Jurkat, Clone E6-1 (cell line): ENCODE measurements at places on chromosomes 5 and 9.

DNA sequence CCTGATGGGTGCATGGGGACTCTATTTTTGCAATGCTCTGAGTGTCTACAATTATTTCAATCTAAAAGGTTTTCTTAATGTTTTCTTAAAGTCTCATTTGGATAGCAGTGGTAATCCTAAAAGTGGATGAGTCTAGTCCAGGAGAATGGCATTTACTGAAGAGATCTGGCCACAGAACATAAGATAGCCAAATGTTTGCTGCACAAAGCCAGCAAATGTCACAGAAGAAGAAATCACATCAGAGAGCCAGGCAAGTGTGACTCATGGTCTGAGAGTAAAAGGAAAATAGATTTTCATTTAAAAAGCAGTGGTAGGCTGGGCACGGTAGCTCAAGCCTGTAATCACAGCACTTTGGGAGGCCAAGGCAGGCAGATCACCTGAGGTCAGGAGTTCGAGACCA lies 352.7 kb upstream of the GRAMD2B start:
- no peak for DNase-seq

- no peak for DNase-seq
These were observed 127.1 kb downstream of the DAB2IP start for GRCh38 chr9:121778252-121779225.

DNA sequence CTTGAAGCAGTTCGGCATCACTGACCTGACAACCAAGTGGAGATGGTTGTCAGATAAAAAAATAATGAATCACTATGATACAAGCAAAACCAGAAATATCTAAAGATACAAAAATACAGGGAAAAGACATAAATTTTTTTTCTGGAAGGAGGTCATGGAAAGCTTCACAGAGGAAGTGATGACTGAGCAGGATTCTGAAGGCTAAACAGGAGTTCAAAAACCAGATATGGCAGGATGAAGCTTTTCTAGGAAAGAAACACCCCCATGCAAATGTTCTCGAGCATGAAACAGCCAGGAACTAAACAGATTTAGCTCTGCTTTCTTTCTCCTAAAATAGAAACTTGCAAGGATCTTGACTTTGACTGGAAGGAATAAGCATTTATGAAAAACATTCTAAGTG lies 60.7 kb upstream of the IFNE start:
- no peak for DNase-seq

- no peak for DNase-seq
These were observed 188.0 kb downstream of the XRCC4 start for GRCh38 chr5:83265318-83265717.

DNA sequence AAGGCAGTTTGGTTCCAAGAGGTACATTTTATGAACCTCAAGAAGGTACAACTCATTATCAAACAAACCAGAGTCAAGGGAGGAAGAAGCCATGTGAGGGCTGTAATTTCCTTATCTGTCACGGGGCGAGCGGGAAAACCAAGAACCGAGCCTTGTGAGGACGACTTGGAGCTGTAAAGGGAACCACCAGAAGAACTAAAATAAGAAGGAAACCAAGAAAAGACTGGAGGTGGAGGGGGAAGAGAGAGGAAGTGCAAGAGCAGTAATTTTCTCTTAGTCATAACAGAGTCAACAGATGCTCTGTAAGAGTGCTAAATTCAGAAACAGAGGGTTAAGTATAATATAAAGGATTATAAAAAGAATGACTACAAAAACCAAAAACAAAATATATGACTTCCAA lies 127.1 kb downstream of the DIRAS2 start:
- no peak for DNase-seq

DNA sequence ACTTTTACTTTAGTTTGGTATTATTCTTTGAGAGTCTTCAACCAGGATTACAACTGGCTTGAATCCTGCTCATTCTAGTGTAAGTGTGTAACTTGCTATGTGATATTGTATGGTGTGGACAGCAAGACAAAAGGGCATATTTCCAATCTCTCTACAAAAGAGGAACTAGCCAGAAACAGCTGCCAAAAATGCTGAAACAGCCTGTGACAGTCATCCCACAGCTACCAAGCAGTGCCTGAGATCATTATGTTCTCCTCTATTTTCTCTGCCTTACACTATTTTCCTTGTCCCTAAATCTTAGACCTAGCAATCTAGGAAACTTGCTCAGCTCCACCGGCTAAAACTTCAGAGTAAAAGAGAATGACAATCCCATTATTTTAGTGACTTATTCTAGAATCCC lies 42.8 kb downstream of the WDR41 start:
- no peak for DNase-seq

DNA sequence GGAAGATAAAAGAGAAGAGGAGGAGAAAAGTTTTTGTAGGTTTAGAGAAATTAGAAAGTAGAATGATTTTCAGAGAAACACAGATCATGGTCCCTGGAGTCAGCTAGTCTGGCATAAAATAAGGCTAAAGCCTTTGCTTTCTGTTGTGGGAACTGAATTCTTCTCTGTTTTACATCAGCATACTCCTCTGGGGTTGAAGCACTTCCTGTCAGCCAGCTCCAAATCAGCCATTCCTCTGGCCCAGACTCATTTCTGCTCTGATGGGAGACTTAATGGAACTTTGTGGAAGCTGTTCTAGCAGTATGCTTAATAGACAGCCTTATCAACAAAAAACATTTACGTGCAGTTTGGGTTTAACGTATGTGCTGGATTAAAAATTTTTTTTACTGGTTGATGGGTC lies 143.2 kb downstream of the HMHB1 start:
- DNase-seq: no peak

DNA sequence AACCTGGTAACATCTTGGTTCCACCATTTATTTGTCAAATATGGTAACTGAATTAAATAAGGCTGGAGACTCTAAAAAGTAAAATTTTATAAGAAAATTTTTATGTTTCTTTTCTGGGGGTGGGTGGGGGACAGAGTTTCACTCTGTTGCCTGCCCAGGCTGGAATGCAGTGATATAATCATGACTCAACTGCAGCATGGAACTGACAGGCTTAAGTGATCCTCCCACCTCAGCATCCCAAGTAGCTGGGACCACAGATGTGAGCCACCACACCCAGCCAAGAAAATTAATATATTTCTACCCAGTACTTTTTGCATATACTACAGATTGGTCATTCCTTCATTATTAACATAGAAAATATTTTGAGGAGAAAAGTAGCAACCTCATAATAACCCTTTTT lies 216.9 kb downstream of the DEPDC1B start:
- no peak for DNase-seq

- DNase-seq: peak; percentile 95
These were observed at the start of gene NUP214 for GRCh38 chr9:131125288-131126058. Gene NUP214 (plus strand): TSS chr9:131125586. CDS start chr9:131125705, 119 bp downstream.

GRCh38 chr9:100324594-100325200 lies 28.0 kb downstream of the TEX10 start:
- DNase-seq: peak; percentile 28

- DNase-seq: no peak
These were observed 15.8 kb upstream of the TIFAB start for GRCh38 chr5:135467871-135468485.

- DNase-seq: no peak
These were observed 44.1 kb downstream of the TJP2 start for GRCh38 chr9:69218166-69218565.

GRCh38 chr9:110537841-110538646 lies 41.5 kb downstream of the SVEP1 start:
- no peak for DNase-seq

GRCh38 chr5:156340893-156341292 lies 13.9 kb downstream of the SGCD start:
- DNase-seq: no peak

DNA sequence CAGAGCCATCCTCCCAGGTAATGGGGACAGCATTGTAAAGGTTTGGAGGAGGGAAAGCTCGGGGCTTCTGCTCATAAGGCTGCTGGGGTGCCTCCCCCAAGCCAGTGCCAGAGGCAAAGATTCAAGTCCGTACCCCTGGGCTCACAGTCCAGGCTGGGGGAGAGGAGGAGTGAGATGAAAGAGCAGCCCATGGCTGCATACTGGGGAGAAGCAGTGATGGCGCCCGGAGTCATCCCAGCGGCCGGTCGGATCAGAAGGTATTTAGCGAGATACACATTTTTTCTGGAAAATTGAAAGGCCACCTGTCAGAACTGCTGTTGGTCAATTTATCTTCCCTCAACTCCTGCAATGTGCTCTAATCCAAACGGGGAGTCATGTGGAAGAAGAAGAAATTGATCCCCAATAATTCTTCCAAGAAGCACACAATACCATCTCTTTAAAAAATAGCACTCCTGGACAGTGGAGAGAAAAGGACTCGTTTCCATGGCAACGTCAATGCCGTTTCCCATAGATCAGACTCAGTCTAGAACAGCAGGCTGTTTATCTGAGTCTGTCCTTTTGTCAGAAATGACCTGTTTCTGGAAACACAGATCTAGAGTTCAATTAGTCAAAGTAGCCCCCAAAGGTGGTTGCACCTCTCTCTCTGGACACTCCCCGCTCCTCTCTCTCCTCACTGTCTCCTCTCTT lies 65.9 kb downstream of the NSG2 start:
- DNase-seq: no peak

DNA sequence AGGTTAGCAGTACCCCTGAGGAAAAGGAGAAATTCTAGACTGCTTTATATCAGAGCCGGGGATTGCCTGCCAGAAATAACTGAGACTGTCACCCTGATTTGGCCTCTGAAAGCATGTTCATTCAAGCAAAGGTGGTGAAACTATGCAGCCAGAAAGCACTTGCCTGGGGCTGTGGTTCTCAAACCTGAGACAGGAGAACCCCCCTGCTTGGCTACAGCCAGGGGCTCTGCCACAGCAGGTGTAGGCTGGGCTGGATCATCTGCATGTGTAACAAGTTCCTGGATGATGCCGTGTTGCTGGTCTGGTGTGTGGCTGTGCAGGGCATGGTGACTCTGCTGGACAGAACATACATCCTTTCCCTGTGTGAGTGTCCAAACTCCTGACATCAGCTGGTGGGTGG lies 157.8 kb downstream of the NXNL2 start:
- no peak for DNase-seq

DNA sequence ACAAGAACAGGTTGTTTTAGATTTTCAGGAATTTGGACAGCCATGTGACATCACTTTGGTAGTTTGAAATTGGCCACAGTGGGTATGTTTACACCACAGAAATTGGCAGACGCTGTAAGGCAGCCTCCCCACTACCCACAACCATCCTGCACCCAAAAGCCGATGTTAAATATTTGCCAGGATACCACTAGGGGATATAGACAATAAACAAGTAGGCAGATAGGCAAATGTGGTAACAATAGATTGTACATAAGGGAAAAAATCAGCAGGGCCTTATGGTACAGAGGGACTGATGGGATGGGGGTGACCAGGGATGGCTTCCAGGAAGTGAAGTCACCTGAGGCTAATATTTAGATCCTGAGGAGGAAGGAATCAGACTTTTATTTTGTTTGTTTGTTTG lies 31.1 kb upstream of the DUSP1 start:
- DNase-seq: no peak

DNA sequence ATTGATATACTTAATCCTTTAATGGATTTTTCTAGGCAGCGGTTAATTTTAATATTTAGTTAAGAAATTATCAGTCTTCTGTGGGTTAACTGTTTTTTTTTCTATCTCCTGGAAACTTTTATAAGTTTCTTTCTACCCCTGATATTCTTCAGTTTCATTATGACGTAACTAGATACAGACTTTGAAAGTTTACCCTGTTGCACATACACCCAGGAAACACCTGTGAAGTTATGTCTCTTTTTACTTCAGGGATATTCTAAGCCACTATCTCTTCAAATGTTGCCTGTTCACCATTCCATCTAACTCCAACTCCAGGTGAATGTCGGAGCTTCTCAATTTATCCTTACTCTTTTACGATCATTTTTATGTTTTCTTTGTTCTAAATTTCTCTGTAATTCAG lies 329.0 kb downstream of the ICE1 start:
- DNase-seq: no peak

GRCh38 chr5:177957241-177957640 lies 38.8 kb downstream of the PROP1 start:
- no peak for DNase-seq

DNA sequence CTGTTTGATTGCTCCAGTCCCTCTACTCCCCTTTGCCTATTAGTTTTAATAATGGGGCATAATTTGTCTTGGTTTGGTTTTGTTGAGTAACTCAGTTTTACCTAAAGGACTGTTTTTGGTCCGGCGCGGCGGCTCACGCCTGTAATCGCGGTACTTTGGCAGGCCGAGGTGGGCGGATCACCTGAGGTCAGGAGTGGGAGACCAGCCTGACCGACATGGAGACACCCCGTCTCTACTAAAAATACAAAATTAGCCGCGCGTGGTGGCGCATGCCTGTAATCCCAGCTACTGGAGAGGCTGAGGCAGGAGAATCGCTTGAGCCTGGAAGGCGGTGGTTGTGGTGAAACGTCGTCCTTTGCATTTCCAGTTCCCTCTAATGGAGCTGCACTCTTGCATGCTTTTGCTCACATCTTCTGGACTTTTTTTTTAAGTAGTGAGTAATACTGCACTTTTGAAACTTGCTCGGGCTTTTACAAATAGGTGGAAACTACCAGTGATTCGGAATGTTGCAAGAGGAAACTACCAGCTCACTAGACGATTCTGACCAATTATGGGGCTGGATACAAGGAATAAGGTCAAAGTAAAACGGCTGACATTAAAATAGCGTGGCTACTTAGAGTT lies 721 bp upstream of the MAML1 start:
- DNase-seq: no peak

- no peak for DNase-seq
These were observed 117.2 kb downstream of the CAAP1 start for GRCh38 chr9:26775391-26775790.

GRCh38 chr9:12906646-12907045 lies 131.8 kb downstream of the LURAP1L start:
- no peak for DNase-seq

DNA sequence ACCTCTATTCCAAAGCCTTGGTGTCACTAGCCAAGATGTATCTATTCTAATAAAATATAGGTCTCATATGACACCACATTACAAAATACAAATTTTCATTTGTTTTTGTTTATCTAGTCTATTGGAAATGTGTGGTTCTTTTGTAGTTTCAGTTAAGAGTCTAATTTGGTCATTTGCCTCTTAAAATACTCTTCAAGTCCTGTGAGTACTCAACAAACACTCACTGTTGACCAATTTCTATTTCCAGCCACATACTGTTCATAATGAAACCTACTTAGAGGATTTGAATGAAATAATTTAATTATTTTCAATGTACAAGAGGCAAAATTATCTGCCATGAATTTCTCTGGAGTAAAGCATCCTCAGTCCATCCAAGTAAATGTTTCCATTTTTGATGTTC lies 40.6 kb downstream of the SLC1A3 start:
- no peak for DNase-seq

DNA sequence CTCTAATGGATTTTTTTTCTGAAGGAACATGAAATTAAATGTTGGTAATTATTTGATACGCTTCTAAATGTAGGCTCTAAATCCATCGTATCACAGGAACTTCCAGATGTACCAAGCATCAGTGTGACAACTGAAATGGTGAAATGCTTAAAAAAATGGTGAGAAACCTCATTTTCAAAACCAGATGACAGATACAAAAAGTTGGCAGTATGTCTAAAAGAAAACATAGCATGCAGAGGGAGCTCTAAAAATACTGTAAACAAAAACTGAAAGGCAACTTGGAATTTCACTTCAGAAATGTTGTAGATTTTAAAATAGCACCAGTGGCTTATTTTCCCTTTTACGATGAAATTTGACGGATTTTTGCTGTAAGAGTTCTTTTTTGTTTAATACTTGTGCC lies 1043.6 kb upstream of the WWC1 start:
- DNase-seq: no peak

- peak; percentile 41 for DNase-seq
These were observed 453.3 kb downstream of the BNC2 start for GRCh38 chr9:16417161-16417560.

GRCh38 chr5:11390291-11390767 lies 513.9 kb downstream of the CTNND2 start:
- no peak for DNase-seq

- no peak for DNase-seq
These were observed 512.2 kb upstream of the ADAMTS16 start for GRCh38 chr5:4627929-4628328.
